ENCODE measurements at places on chromosomes 6 and 20. TPM values are rescaled to one million over a fixed set of nuclear protein-coding genes. Genes with fewer than 3 reads are reported as not detected.
A peak's percentile ranks its signal among the peaks of the same experiment; 100 is the strongest.

Gene RNF217
- 16.7 TPM for total RNA-seq

Gene DPM1
- total RNA-seq, result 127 TPM

Gene GLP1R
- not detected for total RNA-seq

Gene CYP39A1
- not detected for total RNA-seq

Gene SEMG1
- total RNA-seq, result not detected

DNA sequence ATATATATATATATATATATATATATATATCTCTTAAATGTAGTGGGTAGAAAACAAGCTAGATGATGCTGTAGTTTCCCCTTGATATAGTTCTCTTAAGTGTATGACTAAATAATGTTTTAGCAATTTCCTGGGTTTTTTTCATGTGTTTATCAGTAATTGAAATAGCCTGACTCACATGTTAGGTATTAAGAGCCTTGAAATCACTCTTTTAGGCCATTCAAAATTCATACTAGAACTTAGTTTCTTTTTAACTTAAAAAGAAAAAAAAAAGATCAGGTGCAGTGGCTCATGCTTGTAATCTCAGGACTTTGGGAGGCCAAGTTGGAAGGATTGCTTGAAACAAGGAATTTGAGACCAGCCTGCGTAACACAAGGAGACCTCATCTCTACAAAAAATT lies 44.1 kb downstream of the NKX2-4 start:
- no peak overlapping the region for H3K4me3 ChIP-seq
- 0 out of 2 replicates have a peak overlapping the region, but pooled peaks have one; percentile 3 for H3K27ac ChIP-seq
- H3K27me3 ChIP-seq, result no peaks in the 10 kb centered on the region
- peaks cover 4% of the 10 kb centered on the region for H3K4me1 ChIP-seq

- DNase-seq, result no peak
- H3K36me3 ChIP-seq, result no peaks in the 10 kb centered on the region
- H3K4me1 ChIP-seq, result no peaks in the 10 kb centered on the region
- no peak overlapping the region for H3K27ac ChIP-seq
- no peak overlapping the region for H3K4me3 ChIP-seq
Observed at GRCh38 chr6:10884245-10884972, 2.4 kb upstream of the SYCP2L start.

GRCh38 chr20:25408170-25408547 lies 686 bp downstream of the GINS1 start:
- H3K27ac ChIP-seq, result no peak overlapping the region
- DNase-seq, result no peak
- H3K4me1 ChIP-seq, result peaks cover 1% of the 10 kb centered on the region
- H3K36me3 ChIP-seq, result no peaks in the 10 kb centered on the region
- H3K4me3 ChIP-seq, result peak overlapping the region; percentile 94

DNA sequence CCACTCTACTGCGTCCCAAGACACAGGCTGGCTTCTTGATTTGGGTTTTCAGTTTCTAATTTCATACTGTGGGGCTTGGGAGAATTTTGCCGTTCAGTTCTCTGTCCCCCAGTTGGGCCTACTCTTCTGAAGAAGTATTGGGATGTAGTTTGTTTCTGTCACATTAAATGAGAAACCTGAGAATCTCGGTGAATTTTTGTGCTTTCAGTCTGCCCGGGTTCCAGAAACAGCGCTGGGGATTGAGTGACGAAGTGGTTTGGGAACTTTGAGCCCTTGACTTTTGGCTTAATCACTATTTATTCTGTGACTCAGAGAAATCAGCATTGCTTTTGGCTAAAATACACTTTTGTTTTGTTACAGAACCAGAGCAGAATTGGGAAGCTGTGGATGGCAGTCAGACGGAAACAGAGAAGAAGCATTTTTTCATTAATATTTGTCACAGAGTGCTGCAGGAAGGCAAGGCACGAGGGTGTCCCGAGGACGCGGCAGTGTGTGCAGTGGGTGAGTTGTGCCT lies 74.0 kb downstream of the IGF2R start:
- peaks cover 57% of the 10 kb centered on the region for H3K36me3 ChIP-seq
- no peaks in the 10 kb centered on the region for H3K27me3 ChIP-seq

GRCh38 chr6:89368107-89368506 lies 15.6 kb upstream of the UBE2J1 start:
- DNase-seq, result peak; percentile 45
- H3K36me3 ChIP-seq, result no peaks in the 10 kb centered on the region
- no peaks in the 10 kb centered on the region for H3K4me1 ChIP-seq
- no peak overlapping the region for H3K4me3 ChIP-seq
- no peak overlapping the region for H3K27ac ChIP-seq

GRCh38 chr6:106226676-106227075 lies 98.9 kb downstream of the ATG5 start:
- H3K4me3 ChIP-seq, result no peak overlapping the region
- DNase-seq, result no peak

- H3K27ac ChIP-seq, result no peak overlapping the region
- DNase-seq, result no peak
- no peaks in the 10 kb centered on the region for H3K27me3 ChIP-seq
- H3K36me3 ChIP-seq, result no peaks in the 10 kb centered on the region
- H3K4me3 ChIP-seq, result peak overlapping the region; percentile 97
- peaks cover 3% of the 10 kb centered on the region for H3K4me1 ChIP-seq
Observed at GRCh38 chr6:36547646-36548400, 544 bp upstream of the STK38 start.

DNA sequence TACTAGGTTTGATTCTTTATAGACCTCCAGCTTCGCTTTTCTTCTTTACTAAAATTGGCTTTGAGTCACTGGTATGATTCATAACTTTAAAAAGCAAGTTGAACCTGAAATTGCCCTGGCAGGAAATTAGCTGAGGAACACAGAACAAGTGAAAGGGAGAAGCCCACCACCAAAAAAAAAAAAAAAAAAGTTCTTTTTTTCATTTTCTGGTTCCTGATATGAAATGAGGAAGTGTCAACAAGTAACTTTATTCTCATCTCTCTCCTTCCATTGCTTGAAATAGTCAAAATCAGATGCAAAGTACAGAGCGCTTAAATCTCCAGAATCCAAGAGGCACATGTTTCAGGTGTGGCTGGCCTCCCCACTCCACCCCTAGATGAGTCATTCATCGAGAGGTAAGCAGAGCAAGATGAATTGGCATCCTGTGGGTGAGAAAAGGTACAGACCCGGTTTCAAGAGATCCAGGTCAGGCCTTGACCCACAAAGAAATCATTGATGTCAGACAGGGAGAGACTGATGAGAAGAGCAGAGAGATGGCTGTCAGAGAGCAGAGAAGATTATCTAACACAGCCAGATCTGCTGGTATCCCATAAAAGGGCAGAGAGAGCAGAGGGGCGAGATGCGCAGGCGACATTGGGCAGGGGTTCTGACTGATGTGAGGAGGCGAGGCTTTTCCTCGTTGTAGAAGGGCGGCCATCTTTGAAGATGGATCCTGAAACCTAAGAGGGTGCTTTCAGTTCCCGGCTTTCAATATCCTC lies 54.8 kb upstream of the MBOAT1 start:
- H3K36me3 ChIP-seq, result no peaks in the 10 kb centered on the region
- H3K27ac ChIP-seq, result no peak overlapping the region
- H3K4me3 ChIP-seq, result no peak overlapping the region
- no peak for DNase-seq

DNA sequence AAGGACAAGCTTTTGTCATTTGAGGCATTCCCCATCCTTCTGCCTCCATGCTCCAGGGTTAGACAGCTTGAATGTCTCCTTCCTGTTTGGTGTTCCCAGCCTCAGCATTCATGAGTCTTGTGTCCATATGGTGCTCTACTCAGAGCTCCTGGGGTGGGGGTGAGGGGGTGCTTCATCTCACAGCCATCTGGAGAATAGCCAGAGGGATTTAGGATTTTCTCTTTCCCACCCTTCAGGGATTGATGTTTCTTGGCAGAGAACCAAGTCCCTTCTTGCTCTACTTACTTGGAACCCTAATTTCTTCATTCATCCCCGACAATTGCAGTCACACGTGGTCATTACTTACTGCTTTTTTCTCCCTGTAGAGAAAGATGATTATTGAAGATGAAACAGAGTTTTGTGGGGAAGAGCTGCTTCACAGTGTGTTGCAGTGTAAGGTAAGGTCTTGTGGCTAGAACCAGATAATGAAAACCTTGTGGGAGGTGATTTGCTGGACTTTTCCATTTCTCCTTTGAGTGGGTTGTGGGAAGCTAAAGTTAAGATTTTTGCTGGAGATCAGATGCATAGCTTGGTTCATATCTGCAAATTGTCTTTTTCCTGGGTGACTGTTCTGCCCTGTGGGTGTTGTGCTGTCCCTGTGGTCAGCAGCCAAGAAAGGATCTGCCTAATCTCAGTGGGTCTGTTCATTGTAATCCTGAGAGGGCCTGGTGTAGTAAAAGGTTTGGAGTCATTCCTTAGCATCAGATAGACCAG lies 18.6 kb downstream of the CMTR1 start:
- no peaks in the 10 kb centered on the region for H3K27me3 ChIP-seq
- no peak overlapping the region for H3K27ac ChIP-seq
- no peak for DNase-seq
- peaks cover 5% of the 10 kb centered on the region for H3K4me1 ChIP-seq
- no peak overlapping the region for H3K4me3 ChIP-seq
- H3K36me3 ChIP-seq, result peaks cover 28% of the 10 kb centered on the region

DNA sequence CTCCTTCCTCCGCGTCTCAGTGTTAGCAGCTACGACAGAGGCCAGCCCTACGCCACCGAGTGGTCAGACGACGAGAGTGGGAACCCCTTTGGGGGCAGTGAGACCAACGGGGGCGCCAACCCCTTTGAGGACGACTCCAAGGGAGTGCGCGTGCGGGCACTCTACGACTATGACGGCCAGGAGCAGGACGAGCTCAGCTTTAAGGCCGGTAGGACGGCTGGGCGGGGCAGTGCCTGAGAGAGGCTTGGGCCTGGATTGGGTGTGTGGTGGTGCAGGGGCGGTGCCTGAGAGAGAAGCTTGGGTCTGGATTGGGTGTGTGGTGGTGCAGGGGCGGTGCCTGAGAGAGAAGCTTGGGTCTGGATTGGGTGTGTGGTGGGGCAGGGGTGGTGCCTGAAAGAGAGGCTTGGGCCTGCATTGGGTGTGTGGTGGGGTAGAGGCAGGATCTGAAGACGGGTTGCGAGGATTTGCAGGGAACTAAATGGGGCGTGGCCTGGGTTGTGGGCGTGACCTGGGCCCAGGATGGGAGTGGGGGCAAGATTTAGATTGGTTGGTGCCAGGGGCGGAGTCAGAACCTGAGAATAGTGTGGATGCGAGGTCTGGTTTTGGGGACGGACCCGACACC lies 24.4 kb downstream of the SPDEF start:
- peaks cover 18% of the 10 kb centered on the region for H3K27me3 ChIP-seq
- no peaks in the 10 kb centered on the region for H3K36me3 ChIP-seq
- DNase-seq, result peak; percentile 67
- peaks cover 2% of the 10 kb centered on the region for H3K4me1 ChIP-seq
